CD4-positive, alpha-beta T cell treated with Interleukin-12 subunit alpha and Interleukin-12 subunit beta, for 1 hour (primary cell): ENCODE measurements at places on chromosomes 2 and 18.

- no peak for DNase-seq
Measured at GRCh38 chr18:75588412-75588811, 160.9 kb upstream of the SMIM21 start.

- no peak for DNase-seq
Measured at GRCh38 chr2:27134781-27135477, 493 bp upstream of the PREB start.

DNA sequence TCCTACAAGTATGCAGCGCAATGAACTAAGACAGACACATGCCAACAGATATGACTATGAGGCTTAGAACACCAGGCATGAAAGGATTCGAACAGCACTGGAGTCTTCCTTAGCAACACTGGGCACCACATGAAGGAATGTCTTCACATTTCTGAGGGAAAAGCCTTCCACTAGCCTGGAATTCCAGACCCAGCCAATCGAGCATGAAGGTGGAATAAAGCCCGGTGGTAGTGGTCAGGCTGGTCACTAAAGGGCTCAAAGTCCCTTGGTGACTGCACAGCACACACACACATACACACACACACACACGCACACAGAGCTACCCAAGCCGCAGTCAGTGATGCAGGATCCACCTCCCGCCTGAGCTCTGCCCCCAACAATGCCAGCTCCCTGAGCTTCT lies 19.7 kb upstream of the SFXN5 start:
- DNase-seq: no peak

DNA sequence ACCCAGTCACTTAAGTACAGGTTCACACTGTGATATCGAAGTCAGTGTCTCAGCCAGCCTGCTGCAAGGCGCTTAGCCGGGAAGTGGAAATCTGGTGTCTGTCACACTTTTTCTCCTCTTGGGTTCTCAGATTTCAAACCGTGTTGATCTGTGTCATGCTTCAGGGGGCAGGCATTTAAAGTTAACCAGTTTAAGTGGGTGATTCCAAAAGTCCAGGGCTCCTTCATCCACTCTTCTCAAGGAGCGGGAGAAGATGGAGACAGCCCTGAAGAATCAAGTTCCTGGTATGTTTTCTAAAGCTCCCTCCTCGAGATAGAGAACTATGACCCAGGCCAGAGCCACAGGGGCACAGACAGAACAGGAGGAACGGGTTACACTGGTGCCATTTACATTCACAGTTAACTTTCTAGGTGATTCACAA lies 331.7 kb downstream of the GBX2 start:
- no peak for DNase-seq

GRCh38 chr2:11795590-11795989 lies 49.2 kb downstream of the LPIN1 start:
- no peak for DNase-seq
